NCI-H1930 (cell line): ENCODE measurements at places on chromosomes 5 and 9.
A peak's percentile ranks its signal among the peaks of the same experiment; 100 is the strongest.

GRCh38 chr5:109597893-109598292, 91.8 kb upstream of the MAN2A1 start:
- no peak for DNase-seq

GRCh38 chr5:5199495-5199894, 59.4 kb downstream of the ADAMTS16 start:
- DNase-seq, result no peak

DNA sequence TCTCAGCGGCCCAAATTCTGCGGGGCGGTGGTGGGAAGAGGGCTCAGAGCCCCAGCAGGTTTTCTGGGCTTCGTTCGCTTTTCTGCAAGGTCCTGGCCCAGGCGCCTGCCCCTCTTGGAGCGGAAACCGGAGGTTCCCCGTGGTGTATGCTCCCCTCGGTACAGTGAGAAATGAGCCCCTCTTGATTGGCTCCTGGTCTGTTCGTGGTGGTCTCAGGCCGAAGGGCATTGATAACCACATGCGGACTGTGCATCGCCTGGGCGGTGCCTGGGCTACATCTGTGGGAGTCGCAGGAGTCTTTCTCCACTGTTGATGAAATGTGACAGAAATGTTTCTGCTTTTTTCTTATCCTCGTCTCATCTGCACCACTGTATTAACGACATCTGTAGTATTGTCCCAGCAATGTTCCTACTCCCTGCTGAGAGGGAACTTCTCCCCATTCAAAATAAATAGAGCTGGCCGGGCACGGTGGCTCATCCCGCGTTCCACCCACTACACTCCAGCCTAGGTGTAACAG, 682 bp downstream of the MAN1B1 start:
- DNase-seq, result no peak

DNA sequence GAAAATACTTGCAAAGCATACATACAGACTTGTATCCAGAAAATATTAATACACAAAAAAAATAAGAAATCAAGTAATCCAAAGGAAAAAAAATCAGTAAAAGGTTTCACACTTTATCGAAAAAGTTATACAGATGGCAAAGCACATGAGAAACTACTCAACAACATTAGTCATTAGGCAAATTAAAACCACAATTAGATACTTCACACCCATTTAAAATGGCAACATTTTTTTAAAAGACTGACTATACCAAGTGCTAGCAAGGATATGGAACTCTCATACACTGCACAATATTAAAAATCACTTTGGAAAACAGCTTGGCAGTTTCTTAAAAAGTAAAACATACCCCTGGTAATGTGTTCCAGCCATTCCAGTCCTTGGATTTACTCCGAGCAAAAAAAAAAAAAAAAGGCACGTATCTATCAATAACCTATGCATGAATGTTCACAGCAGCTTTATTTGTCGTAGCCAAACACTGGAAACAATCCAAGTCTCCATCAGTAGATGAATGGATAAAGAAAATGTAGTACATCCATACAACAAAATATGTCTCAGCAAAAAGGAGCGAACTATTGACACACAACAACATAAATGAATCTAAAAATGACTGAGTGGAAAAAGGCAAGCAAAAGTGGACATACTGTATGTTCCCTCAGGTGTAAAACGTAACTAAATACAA, 66.0 kb downstream of the GNAQ start:
- peak; percentile 34 for DNase-seq

- no peak for DNase-seq
Observed at GRCh38 chr9:128636024-128636390, 20.6 kb downstream of the DYNC2I2 start.

- no peak for DNase-seq
Observed at GRCh38 chr5:77133061-77133758, 46.1 kb upstream of the ZBED3 start.

DNA sequence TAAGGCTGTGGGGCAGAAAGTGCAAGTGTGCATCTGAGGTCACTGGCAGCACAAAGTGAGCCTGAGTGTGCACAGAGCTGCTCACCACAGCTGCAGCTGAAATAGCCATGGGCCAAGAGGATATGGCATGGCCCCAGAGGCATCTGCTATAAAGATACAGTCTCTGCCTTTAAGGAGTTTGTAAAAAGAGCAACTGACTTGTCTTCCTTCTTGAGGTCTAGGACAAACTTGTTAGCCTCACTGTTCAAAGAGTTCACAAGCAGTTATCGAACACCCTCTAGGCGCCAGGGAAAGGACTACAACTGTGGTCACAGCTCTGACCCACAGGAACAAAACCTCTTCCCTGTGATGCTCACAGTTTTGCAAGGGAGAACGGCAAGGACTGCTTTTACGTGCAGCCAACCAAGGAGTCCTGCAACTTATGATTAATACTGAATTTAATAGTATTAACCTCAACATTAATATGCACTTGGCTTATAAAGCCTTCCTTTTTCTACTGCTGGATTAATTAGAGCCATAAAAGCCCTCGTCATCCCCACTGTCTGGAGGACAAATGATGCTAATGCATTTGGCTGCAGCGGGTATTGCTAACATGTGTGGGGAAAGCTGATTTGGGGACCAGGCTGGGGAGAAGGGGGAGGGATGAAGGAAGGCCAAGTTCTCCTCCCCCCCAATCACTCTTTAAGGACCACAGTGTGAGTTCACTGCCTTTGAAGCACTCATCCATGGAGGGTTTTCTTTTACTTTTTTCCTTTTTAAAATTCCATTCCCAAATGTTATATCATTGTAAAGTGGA, 189.8 kb upstream of the TRIM32 start:
- DNase-seq, result no peak

DNA sequence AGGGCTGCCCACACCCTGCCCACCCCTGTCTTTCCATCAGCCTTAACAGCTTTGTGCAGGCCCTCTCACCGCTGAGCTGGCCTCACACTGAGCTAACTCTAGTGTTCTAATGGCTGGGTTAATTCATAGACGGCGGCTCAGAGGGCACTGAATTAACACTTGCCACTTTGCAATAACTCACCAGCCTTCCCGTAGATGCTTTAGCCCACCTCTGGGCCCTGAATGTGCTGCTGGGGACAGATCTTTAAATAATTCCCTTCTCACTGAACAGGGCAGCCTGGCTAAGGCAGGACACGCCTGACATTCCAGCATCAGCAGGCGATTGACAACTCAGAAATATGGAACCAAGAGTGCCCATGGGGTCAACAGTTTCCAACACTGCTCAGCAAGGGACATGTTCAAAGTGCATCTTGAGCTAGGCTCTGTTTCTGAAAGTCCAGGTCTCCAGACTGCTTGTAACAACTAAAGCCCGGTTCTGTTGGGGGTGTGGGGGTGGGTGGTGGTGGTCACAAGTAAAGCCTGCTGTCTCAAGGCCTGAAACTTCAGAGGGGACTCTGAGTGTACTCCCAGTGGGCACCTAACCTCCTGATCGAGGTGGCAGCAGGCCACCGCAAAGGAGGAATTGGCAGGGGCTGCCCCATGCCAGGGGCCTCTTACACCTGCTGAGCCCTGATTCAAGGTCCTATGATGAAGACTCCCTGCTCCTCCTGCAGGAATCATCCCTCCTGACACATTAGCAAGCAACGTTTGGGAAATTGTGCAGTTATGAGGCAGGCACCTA, 248.3 kb downstream of the FSTL4 start:
- DNase-seq, result no peak

DNA sequence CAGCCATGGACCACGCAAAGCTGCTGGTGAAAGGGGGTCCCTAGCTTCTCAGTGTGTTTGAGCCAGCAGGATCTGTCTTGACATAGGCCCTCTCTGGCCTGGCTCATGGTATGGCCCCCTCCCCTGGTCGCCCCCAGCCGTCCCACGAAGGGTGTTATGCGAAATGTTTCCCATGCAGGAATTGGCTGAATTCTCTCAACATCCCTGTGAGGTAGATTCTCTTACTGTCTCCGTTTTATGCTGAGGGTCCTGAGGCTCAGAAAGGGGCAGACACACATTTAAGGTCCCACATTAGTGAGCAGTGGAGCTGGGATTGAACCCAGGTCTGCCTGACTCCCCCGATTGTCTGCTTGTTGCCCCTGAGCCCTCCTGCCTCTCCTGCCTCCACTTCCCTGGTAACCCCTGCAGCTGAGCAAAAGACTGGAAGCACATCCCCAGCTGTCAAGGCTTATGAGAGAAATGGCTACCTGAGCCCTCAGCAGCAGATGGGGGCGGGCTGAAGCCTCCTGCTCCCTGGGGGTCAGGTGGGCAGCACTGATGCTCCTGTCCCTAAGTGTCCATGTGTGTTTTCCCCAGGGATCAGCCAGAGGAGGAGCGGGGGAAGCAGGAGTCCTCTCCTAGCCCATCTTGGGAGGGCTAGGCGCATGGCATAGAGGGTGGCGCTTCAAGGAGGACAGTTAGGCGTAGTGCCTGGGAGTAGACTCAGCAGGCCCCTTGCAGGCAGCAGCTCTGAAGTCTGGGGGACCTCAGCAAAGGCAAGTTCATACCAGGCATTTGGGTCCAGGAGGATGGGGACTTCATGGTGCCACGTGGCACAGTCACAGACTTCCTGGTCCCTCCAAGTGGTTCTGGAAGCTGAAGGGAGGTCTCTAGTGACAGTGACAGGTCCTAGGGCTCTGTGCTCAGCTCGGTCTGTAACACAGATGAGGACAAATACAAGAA, 49.0 kb upstream of the GARNL3 start:
- no peak for DNase-seq

GRCh38 chr9:8823131-8823895, 1023.7 kb upstream of the DMAC1 start:
- no peak for DNase-seq

DNA sequence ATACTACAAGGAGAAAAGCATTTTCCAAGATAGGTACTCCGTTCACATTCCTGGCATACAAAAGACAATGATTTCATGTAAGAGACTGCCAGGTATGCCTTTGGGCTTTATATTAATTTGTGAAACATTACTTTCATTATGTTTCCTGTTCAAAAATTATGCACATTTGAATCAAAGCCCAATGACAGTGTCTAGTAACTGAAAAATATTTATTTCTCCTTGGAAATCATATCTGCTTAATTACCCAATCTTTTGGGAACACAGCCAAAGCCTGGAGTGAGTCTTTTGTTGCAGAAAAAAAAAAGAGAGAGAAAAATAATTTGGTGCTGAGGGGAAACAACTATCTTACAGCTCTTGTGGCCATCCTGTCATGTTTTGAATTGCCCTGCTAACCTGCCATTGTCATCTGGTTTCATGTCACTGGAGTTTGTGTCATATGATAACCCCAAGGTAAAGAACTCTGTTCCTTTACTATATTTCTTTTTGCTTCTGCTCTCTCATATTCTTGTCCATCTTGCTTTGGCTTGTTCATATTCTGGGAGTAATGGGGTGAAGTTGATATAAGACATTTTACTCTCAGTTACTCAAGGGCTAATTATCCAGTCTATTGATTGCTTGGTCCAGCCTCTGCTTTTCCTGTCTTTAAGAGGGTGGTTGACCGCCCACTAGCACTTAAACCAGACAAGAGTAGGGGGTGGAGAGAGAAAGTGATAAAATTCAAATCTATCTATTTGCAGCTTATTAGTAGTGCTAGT, 238.3 kb upstream of the NUDT12 start:
- no peak for DNase-seq

DNA sequence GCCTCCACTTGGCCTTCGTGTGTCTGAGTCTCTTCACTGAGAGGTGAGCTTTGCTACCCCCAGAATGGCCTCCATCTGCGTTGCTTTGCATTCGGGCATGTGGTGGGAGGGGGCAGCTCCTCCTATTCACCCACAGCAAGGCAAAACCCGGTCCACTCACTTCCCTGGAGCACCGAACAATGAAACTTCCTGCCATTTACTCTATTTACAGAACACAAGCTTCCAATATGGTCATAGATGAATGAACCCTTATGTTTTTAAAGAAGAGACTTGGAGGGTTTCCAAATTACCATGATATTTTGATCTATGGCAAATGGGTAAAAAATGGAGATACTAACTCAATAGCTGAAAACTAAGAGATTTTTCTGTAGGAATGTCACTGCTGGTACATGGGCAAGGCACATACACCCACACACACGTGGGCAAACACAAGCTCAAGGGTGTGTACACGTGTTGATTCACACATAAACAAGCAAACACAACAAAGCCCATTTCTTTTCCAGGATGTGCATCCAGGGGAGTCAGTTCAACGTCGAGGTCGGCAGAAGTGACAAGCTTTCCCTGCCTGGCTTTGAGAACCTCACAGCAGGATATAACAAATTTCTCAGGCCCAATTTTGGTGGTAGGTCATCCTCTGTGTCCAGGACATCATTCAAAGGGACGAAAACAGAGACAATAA, 5.2 kb downstream of the GABRP start:
- DNase-seq, result no peak

- no peak for DNase-seq
Observed at GRCh38 chr5:5298068-5298633, 124.3 kb upstream of the ICE1 start.

GRCh38 chr5:142722896-142723295, 37.0 kb upstream of the FGF1 start:
- no peak for DNase-seq

GRCh38 chr5:14738050-14738449, 73.5 kb downstream of the OTULIN start:
- no peak for DNase-seq

DNA sequence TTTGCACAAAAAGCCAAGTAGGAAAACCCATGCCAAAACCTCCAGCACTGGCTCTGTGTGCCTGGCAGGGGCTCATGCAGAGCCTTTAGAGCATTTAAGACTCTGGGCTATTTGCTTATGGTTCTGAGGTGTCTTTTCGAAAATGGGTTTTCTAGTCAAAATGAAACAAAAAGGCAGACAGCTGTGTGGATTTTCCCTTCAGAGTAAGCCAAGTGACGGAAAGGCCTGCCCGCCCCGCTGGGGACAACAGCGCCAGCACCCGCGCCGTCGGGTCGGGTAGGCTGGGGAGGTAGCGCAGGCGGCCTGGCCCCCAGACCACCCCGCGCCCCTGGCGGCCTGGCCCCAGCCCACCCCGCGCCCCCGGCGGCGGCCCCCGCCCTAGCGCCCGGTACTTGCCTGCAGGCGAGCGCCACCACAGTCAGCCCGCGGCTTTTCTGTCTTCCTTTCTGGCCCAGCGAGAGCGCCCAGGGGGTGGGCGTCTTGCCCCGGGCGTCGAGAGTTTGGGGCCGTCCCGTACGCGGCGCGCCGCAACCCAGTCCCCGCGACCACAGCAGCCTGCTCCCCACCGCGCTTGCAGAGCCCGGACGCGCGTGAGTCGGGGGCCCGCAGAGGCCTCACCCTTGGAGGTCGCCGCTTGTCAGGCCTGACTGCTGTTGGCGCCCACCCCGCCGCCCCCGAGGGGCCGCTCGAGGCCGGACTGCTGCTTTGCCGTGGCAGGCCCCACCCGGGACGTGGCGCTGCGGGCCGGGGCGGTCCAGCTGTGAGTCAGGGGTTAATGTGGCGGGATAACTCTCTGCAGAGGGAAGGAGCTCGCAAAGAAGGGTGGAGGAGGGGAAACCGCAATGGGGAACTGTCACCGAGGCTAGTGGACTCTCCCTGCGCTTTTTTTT, at the start of gene TICAM2:
Gene TICAM2 (minus strand): TSS at position 779 of the 890 bp plus-strand sequence. CDS start 21,223 bp downstream, outside the sequence.
- no peak for DNase-seq

GRCh38 chr5:135052511-135053145, 18.6 kb upstream of the PITX1 start:
- no peak for DNase-seq
